ENCODE measurements at places on chromosomes 2 and 18.

GRCh38 chr2:232483923-232484627 is 3.6 kb downstream of the ECEL1 start:
- no peak for DNase-seq

GRCh38 chr2:43356774-43357173 is 130.4 kb upstream of the ZFP36L2 start:
- no peak for DNase-seq

GRCh38 chr2:153068052-153068451 is 349.6 kb downstream of the ARL6IP6 start:
- no peak for DNase-seq

DNA sequence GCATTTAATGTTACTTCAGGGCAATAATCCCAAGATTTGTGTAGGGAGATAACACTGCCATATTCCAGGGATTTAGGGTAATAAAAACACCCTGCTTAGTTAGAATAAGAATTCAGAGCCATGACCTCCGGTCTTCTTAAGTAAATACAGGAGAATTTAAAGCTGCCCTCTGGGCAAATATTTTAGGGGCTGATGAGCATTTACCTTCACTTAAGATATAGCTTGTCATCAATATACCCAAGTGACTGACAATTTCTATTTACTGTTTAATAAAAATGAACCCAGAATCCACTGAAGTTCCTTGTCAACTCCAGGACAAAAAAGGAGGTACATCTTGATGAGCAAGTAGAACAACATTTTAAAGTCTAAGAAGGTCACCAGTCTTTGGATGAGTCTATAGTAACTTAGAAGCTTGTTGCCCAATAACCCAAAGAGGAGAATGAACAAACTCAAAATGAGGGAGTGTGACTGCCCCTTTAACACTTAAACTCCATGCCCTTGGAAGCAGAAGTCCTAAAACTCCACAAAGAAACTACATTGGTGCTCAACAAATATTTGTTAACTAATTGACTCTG is 24.3 kb upstream of the IKZF2 start:
- no peak for DNase-seq

DNA sequence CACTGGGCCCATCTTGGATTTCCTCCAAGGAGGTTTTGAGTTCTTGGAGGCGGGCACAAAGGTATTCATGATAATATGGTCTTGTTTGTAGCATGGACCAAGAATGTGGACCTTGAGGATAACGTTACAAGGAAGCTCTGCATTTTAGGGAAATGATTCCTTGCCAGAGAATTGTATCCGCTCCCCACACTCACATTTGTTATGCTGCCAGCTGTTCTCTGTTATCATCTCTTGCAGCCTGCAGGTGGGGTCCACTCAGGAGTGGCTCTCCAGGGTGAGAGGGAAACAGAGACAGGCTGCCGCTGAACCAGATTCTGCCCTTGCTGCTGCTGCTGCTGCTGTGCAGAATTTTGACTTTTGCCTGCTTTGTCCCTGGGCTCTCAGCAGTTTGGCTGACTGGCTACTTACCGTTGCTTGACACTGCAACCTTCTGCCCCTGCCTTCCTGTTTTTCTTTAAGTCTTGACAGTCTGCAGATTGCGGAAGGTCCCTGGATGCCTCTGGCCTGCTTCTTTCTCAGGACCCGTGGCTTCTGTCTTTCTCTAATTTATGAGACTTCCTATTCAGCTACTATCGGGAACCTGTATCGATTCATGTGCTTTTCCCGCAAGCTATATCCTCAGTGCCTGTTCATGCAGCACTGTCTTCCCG is 122.3 kb upstream of the DOCK10 start:
- no peak for DNase-seq

GRCh38 chr18:10067670-10068659 is 154.1 kb downstream of the VAPA start:
- DNase-seq = no peak

DNA sequence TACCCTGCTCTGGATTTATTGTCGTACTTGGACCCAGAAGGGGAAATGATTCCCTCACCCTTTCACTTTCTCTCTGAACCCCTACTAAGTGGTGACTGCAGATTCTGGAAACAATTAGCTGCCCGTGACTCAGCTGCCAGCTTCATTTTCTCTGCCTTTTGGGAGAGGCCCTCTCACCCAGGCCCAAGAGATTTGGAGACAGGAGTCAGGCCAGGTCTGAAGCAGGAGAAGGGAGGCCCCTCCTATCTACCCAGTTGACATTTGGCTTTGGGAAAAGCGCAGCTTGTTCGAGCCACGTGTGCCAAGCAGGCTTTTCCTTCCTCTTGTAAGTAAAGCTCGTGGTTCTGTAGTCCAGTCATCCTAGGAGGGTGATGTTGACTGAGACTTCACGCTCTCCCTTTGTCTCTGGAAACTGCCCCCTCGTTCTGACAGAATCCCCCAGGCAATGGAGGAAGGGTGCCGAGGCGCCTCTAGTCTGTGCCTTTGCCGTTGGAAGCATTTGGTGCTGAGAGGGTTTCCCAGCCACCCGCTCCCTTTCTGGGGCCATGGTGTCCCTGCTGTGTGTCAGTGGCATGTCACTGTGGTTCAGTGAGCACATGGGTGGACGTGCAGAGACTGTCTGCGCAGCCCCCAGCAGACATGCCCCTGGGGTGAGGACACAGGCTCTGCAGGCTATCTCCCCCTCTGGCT is 8.6 kb downstream of the OXER1 start:
- DNase-seq = no peak
